ENCODE measurements at places on chromosomes 1 and 21.

DNA sequence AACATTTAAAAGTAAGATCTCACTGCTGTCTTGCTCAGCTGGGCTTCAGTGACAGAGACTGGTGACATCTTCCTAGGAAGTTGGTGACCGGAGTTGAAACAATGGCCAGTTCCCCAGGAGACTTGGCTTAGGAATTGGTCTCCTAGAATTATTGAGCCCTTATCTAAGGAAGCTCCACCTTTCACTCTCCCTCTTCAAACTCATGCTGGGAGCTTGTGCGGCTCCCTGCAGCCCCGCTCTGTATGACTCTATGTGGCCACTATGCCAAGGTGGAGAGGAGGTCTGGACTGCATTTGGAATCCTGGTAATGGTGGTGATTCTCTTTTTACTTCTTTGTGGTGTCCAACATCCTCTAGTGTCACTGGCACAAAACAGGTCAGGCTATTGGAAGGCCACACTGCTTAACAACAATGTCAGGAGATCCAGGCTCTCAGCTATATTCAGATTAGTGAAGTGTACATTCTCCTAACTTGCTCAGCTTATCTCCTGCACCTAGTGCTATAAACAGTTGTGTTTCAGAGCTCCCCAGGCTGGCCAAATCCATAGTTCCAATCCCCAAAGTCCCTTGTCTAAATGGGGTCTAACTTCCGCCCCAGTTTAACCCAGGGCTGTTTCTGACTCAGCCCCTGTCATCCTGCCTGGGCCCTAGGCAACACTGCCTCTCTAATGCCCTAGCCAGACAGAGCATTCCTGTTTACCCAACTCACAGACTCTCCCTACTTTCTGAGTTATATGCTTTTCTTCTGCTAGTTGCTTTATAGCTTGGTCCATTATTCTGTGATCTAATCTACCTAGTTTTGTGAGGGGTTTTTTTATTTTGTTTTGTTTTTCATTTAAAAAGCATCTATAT, 18.3 kb downstream of the ATP2B4 start:
- DNase-seq, result no peak

DNA sequence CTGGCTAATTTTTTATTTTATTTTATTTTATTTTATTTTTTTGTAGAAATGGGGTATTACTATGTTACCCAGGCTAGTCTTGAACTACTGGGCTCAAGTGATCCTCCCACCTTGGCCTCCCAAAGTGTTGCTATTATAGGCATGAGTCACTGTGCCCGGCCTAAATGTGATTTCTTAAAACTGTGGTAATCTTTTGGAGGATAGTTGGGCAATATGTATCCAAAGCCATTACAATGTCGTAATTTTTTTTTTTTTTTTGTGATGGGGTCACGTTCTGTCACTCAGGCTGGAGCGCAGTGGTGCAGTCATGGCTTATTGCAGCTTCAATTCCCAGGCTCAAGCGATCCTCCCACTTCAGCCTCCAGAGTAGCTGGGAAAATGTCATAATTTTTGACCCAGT, 14.2 kb downstream of the ETV3L start:
- DNase-seq, result no peak

- no peak for DNase-seq
Observed at GRCh38 chr1:240876071-240876470, 264.1 kb upstream of the GREM2 start.

GRCh38 chr21:34988625-34989024, 60.5 kb downstream of the RUNX1 start:
- DNase-seq, result no peak

- no peak for DNase-seq
Observed at GRCh38 chr1:201080135-201080534, 32.1 kb downstream of the CACNA1S start.

DNA sequence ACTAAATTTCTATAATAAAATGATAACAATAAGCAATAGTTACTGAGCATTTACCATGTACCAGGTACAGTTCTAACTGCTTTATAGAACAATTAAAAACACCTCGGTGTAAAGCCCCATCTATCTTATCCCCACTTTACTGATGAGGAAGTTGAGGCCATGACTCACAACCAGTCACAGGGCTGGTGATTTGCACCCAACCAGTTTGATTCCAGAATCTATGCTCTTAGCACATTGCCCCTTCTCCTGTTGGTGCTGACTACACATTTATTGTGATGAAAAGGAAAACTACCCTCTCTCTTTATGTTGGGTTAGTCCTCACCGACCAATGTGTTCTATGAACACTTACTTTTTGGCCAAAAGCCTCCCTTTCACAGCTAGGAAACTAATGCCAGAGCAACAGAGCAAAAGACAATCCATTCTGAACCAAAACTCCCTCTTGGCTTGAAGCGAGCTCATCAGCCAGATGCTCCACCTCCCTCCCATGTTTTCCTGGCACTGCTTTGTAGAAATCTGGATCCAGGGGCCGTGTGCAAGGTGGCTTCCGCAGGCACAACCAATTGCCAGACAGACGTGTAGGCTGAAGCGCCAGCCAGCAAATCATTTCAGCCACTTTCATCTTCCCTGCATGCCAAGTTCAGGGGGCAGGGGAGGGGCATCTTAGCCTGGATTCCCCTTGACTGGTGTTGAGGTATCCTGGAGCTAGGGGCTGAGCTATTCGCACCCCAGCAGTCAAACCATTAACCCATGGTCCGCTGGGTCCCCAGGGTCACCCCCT, 32.0 kb upstream of the SLC30A1 start:
- no peak for DNase-seq

DNA sequence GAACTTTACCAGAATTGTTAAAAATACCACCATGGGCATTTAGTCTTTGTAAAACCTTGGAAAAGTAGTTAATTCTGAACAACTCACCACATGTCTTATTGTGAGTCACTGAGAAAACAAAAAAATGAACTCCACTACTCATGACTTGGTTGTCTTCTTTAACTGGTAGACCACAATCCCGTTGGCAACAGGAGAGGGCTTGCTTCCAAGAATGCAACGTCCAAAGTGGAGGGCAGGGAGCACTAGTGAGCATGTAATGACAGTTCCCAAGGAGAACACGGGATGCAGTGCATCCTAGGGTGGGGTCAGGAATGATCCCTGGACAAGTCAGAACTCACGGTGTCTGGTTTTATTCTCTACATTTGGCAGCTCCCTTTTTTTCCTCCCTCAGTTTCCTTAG, 15.2 kb upstream of the HMCN1 start:
- DNase-seq, result no peak

GRCh38 chr1:94599095-94599813, 57.7 kb upstream of the F3 start:
- DNase-seq, result no peak

GRCh38 chr1:77039111-77039510, 171.8 kb downstream of the ST6GALNAC5 start:
- no peak for DNase-seq

- DNase-seq, result no peak
Observed at GRCh38 chr1:200542162-200542561, 78.4 kb downstream of the KIF14 start.

GRCh38 chr1:94045465-94046056, 75.4 kb downstream of the ABCA4 start:
- DNase-seq, result peak; percentile 20

DNA sequence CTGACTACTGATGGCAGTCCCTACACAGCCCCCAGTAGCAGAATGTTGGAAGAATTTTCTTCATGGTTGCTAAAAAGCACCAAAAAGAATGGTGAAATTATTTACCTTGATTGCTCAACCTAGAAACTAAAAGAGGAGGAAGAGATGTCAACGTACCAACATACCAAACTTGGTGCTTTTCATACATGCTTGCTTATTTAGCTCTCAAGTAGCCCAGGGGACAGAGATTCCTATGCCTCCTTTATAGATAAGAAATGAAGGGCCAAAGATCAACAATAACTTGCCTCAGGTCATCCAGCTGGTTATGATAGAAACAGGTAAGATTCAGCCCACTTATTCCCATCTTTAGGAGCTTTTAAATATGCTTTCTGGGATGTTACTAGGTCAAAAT, 170.6 kb downstream of the PIGK start:
- DNase-seq, result no peak

GRCh38 chr21:38859852-38860251, 54.1 kb downstream of the ETS2 start:
- no peak for DNase-seq

DNA sequence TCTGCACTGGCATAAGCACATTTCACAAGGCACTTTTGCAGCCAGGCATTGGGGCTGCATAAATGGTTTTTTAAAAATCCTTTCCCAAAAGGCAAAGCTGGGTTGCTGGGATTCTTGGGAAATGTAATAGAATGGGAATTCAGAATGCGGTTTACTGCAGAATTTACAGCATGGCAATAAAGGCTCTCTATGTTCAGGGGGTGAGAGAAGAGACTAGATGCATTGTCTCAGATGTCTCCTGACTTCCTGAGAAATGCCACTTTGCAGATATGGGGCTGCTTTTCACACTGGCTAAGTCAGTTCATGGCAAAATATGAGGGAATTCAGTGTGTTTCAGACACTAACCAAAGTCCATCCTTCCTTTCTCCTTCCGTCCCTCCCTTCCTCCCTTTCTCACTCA, 13.5 kb downstream of the FCGR2B start:
- DNase-seq, result no peak

DNA sequence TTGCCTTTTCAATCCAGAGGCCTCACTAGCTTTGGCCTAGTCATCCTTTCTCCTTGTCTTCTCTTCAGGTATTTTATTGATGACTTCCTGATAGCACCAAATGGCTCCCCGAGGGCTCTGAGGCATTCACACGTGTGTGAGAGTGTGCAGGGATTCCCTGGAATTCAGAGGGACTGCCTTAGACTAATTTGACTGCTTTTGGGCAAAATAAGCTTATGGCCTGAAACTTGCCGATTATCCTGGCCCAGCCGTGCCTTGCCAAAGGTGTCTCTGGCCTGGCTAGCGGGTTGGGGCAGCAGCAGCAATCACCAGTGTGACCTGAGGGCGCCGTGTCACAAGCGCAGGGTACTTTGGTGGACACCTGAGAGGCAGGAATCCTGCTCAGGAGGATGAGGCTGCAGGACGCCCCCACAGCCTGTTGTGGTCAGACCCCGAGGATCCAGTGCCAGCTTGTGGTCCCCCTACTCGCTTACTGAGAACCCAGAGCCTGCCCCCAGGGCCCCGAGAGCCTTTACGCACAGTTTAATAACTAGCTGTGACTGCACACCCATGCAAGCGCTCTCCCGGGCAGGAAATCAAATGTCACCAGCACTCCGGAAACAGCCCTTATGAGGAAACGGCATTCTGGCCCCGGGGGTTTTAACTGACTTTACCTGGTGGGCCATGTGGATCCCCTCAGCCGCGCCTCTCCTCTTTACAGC, 62.8 kb upstream of the PDE9A start:
- DNase-seq, result no peak

DNA sequence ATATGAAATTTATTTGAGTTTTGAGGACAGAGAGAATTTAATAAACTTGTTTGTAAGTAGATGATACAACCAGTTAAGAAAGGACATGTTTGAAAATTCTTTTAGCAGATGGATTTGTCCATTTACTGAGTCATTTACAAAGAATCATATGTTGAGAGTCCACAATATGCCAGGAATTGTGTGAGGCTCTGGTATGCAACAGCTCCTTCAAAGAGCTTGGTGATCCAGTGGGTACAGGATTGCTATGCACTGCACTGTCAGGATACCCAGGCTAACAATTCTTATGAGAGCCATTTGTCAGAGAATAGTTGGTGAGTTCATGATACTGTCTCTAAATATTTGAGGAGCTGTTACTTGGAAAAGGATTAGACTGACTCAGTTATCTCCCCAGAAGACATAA, 11.0 kb downstream of the DNM3 start:
- no peak for DNase-seq

GRCh38 chr1:74637296-74637695, 36.3 kb downstream of the ERICH3 start:
- no peak for DNase-seq

DNA sequence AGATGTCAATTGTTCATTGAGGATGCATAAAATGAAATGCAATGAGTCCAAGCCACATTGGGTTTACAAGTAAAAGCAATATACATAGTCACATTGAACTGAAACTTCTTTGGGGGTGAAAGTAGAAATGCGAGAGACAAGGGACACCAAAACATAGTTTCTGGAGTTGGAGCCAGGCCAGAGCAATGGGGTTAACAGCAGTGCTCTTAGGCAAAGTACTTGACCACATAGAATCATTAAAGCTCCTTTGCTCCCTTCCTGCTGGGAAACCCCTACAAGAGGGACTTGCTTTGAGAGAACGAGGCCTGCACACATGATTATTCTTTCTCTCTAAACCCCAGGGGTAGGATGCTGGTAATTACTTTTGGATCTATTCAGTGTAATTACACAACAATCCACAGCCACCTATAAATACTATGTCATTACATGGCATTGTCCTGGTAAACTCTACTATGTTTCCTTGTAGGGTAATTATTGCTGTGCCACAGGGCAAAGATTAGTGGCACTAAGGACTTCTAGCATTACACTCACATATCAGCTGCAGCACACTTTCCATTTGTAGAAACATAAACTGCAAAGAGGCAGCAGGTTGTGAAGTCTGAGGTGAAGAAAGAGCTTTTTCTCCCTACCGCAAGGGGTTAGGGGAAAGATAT, 421.6 kb upstream of the PBX1 start:
- no peak for DNase-seq

DNA sequence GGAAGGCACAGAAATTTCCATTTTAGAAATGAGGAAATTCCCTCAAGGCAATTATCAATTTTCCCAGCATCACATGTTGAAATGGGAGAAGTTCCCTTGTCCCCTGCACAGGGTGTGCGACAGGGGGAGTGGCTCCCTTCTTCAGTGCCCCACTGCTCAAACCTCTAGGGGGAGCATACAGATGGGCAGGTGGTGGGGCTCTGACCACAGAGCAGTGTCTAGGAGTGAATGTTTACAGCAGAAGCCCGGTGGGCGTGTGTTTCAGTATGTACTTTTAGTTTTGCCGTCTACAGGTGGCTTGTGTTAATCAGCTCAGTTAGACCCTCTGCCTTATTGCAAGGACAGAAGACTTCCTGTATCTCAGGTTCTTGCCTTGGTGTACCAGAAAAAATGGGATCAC, 493.7 kb upstream of the PLXNA2 start:
- no peak for DNase-seq

GRCh38 chr1:212477680-212478466, 45.2 kb downstream of the NENF start:
- no peak for DNase-seq

DNA sequence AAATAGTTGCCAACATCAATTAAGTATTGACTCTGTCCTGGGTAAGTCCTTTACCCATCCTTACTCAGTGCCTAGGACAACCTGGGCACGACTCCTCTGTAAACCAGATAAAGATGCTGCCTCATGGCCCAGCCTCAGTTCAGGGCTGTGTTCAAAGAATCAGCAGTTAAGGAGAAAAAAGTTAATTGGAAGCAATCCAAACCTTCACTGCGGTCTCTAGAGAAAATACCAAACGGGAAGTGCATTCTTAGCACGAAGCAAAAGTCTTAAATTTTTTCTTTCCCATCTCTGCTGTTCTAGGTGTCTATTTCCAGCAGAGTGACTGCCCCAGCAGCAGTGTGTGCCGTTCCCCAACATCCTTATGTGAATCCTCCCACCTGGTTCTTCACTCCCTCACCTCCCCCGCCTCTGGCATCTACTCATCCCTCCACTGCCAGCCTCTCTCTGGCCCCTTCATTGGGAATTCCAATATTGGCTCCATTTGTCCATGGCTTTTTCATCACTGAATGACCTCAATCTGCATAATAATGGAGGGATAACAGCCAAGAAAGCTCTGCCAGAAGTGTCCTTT, 23.2 kb downstream of the KANK4 start:
- no peak for DNase-seq
